RWPE2 (cell line): ENCODE measurements at places on chromosomes 6 and 20.

GRCh38 chr6:1554141-1554475, 55.6 kb upstream of the FOXC1 start:
- DNase-seq: no peak

GRCh38 chr6:57173886-57174510, 1.9 kb downstream of the BAG2 start:
- no peak for DNase-seq

- DNase-seq: no peak
These were observed 474.9 kb upstream of the AGPAT4 start for GRCh38 chr6:161748535-161749416.

DNA sequence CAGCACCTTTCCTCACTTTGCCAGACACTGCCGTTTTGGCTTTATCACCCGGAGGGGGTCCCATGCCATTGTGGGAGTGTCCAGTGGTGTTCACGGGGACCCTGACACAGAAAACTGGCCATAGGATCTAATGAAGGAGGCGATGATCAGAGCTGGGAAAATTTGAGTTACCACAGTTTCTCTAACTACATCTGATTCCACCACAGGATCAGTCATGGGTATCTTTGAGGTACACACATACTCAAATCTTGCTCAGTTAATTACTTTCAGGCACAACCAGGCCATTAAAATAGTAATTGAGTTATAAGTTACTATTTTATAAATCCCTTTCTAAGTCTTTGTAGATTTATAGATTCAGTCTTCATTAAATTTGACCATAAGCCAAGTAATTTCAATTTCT, 215.1 kb downstream of the PRL start:
- DNase-seq: no peak

GRCh38 chr6:30570263-30570662, 979 bp upstream of the ABCF1 start:
- DNase-seq: no peak

GRCh38 chr6:44641344-44642031, 254.0 kb downstream of the CDC5L start:
- no peak for DNase-seq

GRCh38 chr6:158009935-158010585, 28.4 kb downstream of the SYNJ2 start:
- peak; percentile 29 for DNase-seq

DNA sequence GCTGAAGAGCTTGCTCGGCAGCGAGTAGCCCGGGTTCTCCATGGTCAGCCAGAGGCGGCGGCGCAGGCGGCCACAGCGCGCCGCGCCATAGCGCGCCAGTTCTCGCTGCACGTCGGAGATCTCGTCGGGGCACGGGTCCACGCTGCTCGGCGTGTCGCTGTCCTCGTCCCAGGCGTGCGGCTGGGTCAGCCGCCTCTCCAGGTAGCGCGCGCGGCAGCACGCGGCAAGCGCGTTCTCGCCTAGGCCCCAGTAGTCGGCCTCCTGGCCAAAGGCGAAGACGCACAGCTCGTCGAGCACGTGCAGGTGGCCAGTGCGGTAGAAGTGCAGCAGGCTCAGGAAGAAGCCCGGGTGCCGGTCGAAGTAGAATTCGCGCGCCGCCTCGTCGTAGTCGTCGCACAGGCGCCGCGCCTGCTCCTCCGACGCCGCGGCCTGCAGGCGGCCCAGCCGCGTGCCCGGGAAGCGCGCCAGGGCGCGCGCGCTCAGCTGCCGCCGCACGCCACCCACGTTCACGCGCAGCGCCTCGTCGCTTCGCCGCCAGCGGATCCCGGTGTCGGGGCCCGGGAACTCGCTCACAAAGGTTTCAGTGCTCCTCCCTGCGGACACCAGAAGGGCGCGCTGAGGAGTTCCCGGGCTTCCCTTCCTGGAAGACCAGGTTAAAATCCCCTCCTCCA, 2.7 kb downstream of the KCNS1 start:
- no peak for DNase-seq

DNA sequence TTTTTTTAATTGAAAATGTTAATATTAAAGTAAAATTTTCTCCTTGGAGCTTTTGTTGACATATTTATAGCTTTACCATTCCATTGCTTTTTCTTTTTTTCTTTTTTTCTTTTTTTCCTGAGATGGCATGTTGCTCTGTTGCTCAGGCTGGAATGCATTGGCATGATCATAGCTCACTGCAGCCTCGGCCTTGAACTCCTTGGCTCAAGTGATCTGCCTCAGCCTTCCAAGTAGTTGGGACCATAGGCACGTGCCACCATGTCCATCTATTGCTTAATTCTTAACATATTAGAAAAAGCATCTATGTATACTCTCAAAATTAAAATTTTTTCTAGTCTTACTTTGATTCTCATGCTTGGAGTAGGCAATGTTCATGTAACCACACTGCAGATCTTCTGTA, 43.0 kb downstream of the RALGAPB start:
- DNase-seq: no peak

GRCh38 chr6:2037237-2037926, 208.0 kb downstream of the GMDS start:
- DNase-seq: no peak

DNA sequence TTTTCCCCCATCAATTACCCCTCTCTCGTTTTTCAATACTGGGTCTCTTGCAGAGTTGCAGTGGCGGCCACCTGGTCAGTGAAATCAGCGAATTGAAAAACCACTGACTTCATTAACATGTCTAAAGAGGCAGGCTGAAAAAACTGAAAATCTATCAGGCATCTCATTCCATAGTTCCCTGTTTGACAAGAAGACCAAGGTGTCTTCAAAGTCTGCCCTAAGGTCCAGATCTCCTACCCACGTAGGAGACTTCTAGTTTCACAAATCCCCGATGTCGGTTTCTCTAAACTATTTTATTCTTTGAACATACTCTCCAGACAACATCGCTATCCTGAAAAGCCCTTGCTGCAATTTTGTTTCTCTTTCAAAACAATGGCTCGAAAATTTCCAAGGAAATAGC, 796 bp upstream of the TUBB start:
- DNase-seq: no peak

DNA sequence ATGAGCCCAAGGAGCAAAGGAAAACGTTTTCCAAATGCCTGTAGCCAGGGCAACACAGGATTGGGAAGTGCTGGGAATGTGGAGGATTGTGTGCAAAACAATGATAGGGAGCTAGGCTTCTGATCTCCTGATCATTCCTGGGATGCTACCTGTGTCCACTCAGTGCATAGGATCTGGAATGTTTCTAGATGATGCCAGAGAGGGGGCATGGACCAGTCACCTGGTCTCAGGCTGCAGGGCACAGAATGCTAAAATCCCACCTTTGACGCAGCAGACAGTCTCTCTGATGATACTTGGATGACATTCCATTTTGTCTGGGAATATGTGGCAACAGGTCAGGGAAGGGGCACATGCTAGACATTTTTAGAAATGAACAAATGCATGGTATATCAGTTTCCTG, 128.9 kb downstream of the CLIC5 start:
- DNase-seq: no peak

DNA sequence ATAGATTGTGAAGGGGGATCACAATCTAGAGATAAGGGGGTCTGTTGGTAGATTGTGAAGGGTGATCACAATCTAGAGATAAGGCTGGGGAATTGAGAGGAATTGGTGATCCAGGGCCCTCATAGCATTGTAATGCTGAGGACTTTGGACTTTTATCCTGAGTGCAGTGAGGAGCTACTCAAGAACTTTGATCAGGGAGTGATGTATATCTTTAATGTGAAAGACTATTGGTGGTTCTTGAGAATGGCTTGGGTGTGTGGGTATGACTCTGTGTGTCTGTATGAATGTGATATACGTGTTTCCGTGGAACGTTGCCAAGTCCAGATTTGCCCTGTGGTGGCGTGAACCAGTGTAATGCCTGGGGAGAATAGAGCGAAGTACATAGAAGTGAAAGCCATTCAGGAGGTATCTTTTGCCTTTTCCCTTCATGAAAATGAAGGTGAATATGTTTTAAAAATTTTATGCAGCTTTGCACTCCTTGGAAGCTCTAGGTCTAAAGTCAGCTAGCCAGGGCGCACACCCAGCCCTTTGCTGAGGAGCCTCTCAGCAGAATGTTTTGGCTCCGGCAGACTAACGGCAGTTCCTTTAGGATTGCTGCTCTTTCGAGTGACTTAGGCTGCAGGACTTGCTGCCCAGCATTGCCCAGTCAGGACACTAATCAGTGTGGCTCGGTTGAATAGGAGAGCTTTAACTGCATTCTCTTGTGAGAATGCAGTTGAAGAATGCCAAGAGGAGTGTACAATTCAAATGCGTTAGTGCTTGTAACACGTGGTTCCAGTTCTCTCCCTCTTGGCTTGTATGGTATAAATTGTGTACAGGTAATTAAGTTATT, 3.5 kb downstream of the ZFAND3 start:
- DNase-seq: no peak

- no peak for DNase-seq
These were observed 600.0 kb downstream of the QKI start for GRCh38 chr6:164014346-164015087.

- no peak for DNase-seq
These were observed 10.3 kb upstream of the RNF24 start for GRCh38 chr20:4025679-4026078.

DNA sequence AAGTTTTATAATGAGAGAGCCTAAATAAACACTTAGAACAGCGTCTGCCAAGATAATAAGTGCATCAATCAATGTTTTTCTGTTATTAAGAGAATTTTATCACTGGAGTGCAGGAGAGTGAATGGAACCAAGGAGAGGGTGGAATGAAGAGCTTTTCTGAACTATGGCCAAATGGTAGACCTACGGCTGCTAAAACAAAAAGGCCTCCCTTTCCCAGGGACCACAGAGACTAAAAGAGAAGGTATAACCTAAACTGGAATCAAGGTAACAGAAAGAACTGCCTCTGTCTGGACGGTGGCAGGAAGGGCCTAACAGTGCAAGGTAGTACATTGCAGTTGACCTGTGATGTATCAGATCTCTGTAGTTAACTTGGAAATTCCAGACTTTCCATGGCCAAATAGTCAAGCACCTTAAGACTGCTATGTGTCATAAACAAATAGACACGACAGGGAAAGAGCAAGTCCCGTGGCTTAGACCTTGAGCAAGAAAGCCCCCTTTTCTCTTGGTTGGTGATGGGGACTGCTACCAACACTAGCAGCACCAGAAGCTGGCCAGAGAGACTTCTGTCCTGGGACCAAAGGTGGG, 5.5 kb downstream of the CNKSR3 start:
- no peak for DNase-seq

- DNase-seq: no peak
These were observed 3.5 kb downstream of the NUP153 start for GRCh38 chr6:17703256-17703694.

DNA sequence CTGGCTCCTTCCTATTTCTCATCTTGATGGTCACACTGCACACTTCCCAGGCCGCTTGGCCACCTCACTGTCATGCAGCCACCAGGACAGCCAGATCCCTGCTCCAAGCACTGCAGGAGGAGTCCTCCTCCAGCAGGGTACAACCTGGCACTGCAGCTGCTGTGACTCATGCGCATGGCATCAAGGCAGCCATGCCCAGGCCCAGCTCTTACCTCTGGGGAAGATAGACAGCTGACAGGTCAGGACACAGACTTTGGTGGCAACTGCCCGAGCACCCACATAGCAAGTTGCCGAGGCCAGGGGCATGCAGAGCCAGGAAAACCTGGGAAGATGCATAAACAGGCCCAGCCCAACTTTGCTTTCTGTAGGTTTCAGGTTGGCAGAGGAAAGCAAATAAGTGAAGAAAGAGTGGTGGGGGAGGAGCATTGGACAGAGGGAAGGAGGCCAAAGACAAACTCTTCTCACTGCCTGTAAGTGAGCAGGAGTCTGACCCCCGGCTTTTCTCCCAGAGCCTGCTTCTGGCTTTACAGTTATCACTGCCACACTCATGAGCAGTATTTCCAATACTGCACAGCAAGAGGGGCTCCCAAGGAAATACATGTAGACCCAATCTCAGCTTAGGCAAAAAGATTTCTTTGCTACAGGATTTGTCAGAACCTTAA, 38.8 kb downstream of the SLC22A3 start:
- DNase-seq: peak; percentile 87

DNA sequence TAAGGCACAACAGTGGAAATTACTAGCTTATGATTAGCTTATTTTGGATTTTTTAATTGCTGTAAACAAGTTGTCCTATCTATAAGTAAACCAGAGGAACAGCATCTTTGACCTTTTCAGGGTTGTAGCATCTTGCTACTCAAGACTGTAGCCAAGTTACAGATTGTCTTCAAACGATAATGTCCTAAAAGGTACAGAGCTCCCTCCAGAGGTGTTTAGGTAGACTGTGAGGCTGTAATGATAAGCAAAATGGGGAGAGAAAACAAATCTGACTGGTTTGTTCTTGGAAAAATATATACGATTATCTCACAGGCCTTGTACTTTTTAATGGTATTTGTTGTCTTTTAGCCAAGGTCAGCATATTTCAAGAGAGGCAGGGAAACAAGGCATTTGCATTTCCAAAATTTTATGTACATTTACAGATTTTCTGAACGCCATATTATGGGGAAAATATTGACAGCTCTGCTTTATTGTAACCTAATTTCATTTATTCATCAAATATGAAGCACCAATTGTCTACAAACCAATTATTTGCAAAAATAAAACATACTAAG, 273.4 kb downstream of the MEI4 start:
- no peak for DNase-seq

DNA sequence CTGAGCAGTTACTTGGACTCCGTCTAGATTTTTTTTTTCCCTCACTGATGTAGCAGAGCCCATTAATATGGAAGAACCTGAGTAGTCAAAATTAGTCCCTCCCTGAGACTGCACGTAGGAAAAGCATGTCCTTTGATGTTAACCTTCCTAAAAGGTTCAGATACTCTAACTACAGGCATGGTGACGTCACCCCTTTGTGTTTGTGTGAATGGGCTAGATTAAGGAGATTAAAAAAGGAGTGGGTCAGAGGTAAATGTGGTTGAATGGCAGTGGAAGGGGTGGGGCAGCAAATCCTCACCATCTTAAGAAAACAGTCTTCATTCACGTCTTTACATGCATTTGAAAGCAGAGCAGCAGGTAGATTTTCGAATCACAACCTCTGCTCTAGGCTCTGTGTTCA, 521.1 kb downstream of the TFAP2B start:
- no peak for DNase-seq

DNA sequence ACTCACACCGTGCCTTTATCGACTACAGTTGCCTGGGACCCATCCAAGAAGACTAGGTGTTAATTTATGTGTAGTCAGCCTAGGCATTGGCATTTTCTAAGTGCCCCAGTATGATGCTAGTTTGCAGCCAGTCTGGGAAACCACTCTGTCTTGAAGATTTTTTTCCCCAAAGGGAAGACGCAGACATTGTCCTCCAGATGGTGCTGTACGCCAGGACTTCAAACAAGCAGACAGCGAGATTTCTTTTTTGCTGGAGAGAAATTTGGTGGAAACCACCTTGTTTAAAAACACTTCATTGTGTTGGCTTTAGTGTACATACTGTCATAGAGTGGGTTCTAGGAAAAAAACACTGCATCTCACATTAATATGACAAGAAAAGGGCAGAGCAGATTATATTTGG, 30.0 kb downstream of the ALDH5A1 start:
- no peak for DNase-seq

DNA sequence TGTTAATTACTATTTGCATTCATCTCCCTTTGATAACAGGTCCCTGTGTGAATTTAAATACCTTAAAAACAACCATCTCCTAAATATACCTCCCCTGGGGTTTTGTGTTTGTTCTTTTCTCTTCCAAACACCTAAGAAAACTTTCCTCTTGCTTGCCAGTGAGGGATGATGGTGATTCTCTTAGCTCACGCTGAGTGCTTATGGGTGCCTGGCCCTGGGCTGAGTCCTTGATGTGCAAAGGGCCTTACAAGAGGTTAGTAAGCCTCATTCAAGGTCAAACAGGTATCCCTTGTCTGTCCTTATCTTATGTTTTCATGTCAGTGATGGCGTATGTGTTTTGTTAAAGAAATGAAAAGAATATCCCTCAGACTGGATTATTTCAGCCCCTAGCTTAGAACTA, 76.3 kb downstream of the SYCP2L start:
- no peak for DNase-seq

GRCh38 chr6:491233-491632, 99.7 kb downstream of the IRF4 start:
- DNase-seq: no peak
